NCI-H1417 treated with DMSO at 0.1 percent for 48 hours (cell line): ENCODE measurements at places on chromosomes 7 and 10.

DNA sequence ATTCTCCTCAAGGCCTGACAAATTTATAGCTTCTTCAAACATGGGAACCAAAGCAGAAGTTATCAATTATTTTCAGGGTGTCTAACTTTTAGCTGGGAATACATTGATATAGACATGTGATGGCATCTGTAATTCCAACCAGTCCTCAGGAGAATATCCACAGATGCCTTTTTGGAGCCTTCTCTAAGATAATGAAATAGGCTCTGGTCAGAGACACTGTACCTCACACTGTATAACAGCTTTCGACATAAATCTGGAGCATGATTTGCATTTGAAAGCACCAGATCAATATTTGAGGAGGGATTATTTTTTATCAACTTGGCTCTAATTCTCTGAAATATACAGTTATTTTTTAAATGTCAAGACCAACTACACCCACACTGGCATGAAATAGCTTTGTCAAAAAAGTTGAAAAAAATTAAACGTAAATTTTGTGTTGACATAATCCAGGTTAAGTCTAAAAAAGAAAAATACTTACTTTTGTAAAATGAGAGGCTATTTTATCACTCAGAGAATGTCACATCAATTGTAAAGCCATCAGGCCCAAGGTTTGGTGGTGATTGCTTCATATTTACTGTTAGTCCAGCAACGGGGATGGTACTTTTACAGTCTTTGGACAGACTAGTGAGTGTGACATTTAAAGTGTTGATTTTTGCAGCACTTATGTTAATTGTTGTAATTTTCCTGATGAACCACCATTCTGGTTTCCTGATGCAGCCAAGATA, 177.0 kb upstream of the SP8 start:
- peak; percentile 36 for DNase-seq

DNA sequence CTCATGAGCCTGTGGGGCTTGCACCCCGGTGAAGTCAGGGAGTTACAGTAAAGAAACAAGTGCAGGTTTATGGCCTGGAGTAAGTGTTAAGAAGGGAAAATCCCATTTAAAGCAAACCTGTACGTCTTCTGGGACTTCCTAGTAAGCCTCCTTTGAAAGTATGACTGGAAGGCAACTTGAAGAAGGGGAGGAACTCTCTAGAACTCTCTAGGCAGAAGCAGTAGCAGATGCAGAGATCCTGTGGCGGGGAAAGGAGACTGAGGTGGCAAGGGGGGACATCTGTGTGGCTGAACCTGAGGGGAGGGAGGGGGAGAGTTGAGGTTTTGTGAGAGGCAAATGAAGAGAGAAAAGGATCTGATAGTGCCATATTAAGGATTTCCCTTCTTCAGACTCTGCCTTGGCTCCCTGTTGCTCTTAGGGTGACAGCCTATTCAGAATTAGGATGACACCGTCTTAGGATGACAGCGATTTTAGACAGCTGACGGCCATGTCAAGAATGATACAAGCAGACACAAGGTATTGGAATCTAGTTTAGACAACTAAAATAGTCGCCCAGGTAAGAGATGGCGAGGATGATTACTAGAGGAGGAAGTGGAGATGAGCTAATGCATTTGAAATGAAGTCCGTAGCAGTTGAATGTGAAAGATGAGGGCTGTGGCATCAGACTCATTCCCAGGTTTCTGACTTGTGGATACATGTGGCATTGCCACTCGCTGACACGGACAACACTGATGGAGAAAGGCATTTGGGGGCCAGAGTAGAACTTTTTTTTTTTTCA, 29.0 kb downstream of the CUL1 start:
- no peak for DNase-seq

- no peak for DNase-seq
Observed at GRCh38 chr10:102452672-102453340, 1.5 kb upstream of the C10orf95 start.

DNA sequence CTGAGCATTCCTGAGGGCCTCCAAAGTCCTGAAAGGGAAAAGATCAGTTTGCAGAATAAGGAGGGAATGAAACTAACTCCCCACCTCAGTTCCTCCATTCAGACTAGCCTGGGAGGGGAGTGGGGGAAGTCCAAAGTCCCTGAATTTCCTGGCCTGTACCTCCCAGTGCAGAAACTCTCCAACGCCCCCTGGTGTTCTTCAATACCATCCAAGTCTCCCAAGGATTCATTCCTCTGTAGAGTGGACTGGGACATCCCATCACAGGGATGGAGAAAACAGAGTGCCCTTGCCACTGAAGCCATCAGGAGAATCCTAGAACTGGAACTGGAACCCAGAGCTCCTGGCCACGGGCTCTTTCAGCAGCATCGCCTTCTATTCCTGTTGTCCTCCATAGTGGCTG, 1.6 kb upstream of the COL13A1 start:
- no peak for DNase-seq

GRCh38 chr7:2182461-2182860, 50.3 kb downstream of the MAD1L1 start:
- no peak for DNase-seq

GRCh38 chr10:64313967-64314366, 792.8 kb downstream of the REEP3 start:
- DNase-seq: no peak

DNA sequence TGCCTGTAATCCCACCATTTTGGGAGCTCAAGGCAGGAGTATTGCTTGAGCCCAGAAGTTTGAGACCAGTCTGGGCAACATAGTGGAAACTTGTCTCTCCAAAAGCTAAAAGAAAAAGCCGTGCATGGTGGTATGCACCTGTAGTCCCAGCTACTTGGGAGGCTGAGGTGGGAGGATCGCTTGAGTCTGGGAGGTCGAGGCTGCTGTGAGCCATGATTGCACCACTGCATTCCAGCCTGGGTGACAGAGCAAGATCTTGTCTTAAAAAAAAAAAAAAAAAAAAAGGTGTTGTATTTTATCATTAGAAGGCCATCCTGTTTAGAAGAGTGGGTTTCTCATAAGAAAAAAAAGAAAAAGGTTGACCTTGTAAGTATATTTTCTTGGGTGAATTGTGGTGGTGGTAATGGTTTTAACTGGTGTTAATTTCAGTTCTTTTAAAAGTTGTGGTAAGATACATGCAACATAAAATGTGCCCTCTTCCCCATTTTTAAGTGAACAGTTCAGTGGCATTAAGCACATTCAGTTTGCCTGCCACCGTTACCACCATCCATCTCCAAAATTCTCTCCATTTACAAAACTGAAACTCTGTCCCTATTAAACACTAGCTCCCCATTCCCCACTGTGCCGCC, 34.7 kb downstream of the GRIFIN start:
- no peak for DNase-seq

DNA sequence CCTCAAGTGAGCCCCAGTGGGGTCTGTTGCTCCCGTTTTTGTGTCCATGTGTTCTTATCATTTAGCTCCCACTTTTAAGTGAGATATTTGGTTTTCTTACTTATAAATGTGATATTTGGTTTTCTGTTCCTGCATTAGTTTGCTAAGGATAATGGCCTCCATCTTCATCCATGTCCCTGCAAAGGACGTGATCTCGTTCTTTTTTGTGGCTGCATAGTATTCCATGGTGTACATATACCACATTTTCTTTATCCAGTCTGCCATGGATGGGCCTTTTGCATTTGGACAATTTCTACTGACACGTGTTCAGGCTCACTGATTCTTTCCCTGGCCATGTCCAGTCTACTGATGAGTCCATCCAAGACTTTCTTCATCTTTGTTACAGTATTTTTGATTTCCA, 9.6 kb downstream of the SFXN2 start:
- no peak for DNase-seq

- no peak for DNase-seq
Observed at GRCh38 chr10:48797830-48798229, 113.2 kb downstream of the WDFY4 start.

- no peak for DNase-seq
Observed at GRCh38 chr7:31258391-31258790, 82.1 kb downstream of the NEUROD6 start.

DNA sequence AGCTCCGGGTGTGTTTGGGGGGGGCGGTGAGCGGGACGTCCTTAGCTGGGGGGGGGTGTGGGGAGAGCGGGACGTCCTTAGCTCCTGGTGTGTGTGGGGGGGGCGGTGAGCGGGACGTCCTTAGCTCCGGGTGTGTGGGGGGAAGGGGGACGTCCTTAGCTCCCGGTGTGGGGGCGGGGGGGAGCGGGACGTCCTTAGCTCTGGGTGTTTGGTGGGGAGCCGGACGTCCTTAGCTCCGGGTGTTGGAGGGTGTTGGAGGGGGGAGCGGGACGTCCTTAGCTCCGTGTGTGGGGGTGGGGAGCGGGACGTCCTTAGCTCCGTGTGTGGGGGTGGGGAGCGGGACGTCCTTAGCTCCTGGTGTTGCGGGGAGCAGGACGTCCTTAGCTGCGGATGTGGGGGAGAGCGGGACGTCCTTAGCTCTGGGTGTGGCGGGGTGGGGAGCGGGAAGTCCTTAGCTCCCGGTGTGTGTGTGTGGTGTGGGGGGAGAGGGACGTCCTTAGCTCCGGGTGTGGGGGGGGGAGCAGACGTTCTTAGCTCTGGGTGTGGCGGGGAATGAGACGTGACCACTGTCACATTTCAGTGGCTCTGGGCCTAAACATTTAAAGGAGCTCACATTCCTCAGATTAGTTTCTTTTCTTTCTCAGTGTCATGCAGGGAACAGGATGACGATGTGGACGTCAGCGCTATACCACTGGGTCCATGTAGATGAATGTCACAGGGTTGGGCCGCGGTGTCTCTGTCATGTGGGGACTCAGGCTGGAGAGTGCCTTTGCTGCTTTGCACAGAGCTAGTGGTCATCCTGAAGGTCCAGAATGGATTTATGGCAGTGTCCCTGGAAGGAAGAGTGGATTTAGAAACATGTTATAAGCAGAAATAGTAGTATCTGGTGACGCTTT, 7.5 kb downstream of the DYNC2I1 start:
- no peak for DNase-seq

DNA sequence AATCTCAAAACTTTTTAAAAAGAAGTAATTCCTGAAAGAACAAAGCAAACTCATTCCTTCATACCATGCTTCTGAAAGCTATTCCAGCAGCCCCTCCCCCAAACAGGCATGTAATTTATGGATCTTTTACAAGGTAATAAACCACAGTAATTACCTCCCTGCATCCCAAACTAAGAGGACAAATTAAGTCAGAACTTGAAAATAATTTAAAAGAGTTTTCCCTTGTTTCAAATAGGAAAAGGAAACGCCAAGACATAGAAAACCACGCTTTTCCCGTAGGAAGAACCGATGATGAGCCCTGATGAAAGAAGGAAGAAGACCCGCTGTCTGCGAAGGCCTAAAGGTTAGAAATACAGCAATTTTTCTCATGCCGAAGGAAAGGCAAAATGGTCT, 8.9 kb downstream of the HOXA4 start:
- no peak for DNase-seq

DNA sequence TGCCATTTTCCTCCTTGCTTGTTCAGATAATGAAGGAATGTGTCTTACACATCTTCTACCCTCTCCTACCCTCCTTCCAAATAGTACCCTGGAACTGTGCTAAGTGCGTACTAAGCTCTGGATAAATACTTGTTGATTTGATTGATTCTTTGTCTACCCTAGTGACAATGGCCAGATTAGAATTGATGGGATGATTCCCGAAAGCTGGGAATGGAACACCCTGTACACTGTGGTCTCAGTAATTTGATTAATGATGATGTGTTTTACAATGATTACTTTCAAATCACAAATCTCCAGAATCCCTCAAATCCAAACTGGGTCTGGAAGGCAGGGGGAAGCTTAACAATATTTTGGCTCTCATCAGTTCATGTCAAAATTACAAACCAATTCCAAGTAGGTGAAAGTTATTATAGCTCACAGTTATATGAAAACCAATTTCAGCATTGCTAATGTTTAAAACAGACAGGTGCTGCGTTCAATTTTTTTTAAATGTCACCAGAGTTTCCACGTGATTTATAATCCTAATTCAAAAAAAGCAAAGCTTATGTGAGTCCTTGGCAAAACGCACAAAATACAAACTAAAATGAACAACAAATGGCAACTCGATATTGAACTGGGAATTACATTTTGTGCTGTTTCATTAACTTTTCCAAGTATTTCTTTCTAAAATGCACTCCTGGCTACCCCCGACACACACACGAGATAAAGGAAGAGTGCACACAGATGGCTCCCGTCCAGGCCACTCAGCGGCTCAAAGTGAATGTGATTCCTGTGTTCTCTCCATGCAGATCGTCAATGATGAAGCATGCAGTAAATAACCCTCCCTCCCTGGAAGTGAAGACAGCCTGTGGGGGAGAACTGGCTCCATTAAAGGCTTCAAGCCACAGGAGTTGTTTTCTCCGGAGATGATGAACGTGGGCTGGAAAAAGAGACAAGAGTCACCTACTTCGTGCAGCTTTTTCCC, 21.7 kb upstream of the ADRB1 start:
- DNase-seq: no peak

DNA sequence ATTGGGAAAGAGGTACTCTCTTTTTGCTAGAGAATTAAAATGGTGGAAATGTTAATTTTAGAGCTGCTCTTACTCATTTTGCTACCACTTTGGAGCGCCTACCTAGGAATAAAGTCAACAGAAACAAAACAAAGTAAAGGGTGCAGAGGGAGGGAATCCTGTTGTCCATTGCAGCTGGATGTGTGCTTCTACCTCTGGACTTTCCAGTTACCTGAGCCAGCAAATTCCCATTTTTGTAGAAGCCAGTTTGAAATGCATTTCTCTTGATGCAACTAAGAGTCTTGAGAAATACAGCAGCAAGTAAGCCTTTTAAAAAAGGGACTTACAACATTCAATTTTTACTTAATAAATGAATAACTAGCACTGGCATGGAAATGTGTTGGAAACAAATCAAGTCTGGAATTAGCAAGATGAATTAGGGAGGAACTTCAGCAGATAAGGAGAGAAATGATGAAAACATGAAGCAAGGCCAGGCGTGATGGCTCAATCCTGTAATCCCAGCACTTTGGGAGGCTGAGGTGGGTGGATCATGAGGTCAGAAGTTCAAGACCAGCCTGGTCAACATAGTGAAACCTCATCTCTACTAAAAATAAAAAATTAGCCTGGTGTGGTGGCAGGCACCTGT, 113.5 kb upstream of the CTTNBP2 start:
- DNase-seq: no peak

DNA sequence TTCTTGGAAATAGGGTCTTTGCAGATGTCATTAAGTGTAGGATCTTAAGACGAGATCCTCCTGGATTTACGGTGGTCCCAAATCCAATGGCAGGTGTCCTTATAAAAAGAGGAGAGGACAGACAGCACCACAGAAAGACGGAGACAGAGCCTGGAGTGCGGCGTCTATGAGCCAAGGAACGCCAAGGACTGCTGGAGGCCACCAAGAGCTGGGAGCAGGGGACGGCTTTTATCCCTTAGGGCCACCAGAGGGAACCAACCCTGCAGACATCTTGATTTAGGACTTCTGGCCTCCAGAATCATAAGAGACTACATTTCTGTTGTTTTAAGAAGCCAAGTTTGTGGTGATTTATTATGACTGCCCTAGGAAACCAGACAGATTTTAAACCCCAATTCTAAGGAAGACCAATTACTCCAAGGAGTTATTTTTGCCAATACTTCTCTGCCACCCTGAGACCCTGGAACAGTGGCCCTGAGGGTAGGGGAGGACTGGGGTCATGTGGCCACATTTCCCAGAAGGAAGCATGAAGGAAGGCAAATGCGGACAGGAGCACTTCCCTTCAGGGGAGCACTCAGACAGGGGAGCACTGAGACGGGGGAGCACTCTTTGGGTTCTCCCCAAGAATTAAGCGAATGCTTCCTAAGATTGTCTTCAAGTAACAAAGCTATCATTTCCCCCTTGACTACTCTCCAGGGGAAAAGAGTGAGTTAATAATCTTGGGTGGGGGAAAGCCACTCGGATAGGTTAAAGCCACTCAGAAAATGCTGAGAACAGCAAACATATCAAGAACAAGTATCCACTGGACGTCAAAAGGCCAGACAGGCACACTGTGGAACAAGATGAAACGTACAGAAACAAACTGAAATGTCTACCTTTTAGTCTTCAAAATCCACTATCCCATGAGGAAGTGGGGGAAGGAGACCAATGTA, 67.5 kb downstream of the CHST15 start:
- DNase-seq: no peak
